Activated naive CD8-positive, alpha-beta T cell treated with anti-CD3 and anti-CD28 coated beads, Interleukin-2, amount 50 U/mL, for 16 hours (primary cell): ENCODE measurements at places on chromosomes 5 and 9.

DNA sequence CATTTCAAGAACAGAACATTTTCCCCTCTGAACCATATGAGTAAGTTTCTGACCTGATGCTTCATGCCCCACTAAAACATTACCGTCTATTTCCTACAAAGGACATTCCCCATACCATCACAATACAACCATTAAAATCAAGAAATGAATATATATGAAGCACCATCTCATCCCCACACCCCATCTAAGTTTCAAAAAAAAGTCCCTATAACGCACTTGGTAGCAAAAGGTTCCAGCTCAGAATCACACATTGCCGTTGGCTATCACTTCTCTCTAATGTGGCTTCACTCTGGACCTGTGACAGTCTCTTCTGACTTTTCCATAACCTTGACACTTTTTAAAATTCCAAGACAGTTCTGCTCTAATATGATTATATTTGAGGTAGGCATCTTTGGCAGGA, 5.9 kb downstream of the EMB start:
- DNase-seq: no peak

GRCh38 chr5:343461-344401, 22.2 kb downstream of the AHRR start:
- DNase-seq: no peak

GRCh38 chr5:107032629-107033028, 638.1 kb downstream of the EFNA5 start:
- DNase-seq: no peak

- DNase-seq: no peak
These were observed 93.2 kb downstream of the MSX2 start for GRCh38 chr5:174817610-174818009.

GRCh38 chr5:75089137-75089536, 36.8 kb upstream of the GCNT4 start:
- DNase-seq: no peak

DNA sequence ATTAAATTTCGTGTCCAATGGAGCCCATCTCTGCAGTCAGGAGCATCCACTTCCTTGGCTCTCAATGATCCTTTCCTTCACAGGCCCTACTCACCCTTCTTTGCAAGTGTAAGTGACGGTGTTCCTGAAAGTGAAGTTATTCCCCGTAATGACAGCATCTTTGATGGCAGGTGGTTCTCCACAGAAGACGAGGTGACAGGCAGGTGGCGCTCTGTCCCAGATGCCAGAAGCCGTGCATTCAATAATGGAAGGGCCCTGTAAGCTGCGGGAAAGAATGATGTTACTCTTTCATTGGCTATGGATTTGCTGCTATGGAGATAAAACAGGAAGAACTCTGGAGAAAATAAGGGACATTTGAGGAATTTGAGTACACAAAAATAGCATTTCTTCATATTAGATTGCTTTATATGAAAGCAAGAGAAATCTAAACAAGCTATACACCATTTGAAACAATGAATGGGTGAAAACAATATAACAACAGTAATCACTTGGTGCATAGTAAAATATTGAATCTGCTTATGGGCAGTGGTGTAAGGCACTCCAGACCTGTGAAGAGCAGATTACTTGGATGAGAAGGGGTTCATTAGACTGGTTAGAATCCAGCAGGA, 89.9 kb upstream of the TXNDC8 start:
- DNase-seq: no peak
